ENCODE measurements at places on chromosomes 5 and 9.
A peak's percentile ranks its signal among the peaks of the same experiment; 100 is the strongest.

DNA sequence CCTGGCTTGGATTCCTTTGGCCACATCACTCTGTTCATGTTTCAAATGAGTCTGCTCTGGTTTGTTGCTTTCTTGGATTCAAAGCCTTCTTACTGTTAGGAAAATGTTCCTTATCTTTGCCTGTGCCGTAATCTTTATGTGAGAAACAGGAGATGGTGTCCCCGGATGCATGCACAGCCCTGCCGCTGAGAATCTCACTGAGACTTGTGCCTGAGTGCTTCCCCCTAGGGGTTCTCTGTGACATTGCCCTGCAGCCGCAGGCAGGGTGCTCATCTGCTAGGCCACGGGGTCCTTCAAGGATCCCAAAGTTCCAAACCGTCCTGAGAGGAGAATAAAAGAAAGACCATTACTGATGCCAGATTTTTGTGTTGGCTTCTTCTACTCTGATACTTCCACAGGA lies 81.4 kb upstream of the ANKRD55 start:
- DNase-seq: no peak

- peak; percentile 19 for DNase-seq
Measured at GRCh38 chr5:40797273-40798011, 732 bp downstream of the PRKAA1 start.

DNA sequence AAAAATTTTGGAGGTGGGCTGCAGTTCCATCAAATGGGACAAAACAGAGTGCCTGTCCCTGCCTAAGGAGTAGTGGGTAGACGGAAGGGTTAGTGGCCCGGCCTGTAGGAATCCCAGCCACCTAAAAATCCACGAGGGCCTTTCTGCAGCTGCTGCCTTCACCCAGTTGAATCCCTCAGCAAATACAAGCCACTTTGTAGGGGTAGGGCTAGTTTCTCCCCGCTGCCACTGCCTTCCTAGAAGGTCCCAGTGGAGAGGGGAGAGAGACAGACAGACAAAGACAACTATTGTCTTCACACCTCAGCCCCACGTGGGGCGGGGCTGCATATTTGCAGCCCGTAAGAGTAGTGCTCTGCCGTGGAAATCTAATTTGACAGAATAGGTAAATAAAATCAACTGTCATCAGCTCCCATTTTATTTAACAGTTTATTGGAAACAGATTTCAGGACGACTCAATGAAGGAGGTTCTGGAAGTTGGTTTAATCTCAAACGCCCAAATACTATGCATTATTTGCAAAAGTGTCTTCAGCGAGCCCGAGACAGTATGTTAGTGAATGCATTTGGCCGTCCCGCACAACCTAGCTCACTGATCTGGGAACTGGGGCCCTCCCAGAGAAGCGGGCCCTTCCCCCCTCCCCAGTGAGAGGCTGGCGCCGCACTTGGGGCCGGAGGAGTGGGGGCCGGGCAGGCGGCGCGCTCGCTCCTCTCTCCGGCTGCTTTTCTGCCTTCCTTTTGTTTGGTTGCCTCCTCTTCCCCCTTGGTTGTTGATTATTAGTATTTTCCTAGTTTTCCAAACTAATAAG lies 67.6 kb upstream of the TBCA start:
- no peak for DNase-seq

GRCh38 chr5:83731638-83732037 lies 11.0 kb upstream of the HAPLN1 start:
- DNase-seq: no peak

GRCh38 chr9:98973576-98973975 lies 29.9 kb downstream of the COL15A1 start:
- no peak for DNase-seq

- no peak for DNase-seq
Measured at GRCh38 chr5:121108725-121109124, 644.6 kb downstream of the PRR16 start.

DNA sequence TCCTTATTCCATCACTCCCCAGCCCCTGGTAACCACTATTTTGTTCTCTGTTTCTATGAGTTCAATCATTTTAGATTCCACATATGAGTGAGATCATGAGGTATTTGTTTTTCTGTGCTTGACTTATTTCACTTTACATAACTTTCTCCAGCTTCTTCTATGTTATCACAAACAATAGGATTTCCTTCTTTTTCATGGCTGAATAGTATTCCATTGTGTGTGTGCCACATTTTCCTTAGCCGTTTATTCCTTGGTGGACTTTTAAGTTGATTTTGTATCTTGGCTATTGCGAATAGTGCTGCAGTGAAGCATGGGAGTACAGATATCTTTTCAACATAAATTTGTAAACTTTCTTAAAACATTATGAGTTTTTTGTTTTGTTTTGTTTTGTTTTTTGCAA lies 15.1 kb downstream of the SYK start:
- no peak for DNase-seq

Data from CD14-positive monocyte (primary cell).